Activated CD4-positive, alpha-beta T cell treated with anti-CD3 and anti-CD28 coated beads, Interleukin-2, amount 10 ng/mL, durations not matched to agents 24 days and 14 days (primary cell): ENCODE measurements at places on chromosomes 12 and 14. TPM values are rescaled to one million over a fixed set of nuclear protein-coding genes. Genes with fewer than 3 reads are reported as not detected.
A peak's percentile ranks its signal among the peaks of the same experiment; 100 is the strongest.

DNA sequence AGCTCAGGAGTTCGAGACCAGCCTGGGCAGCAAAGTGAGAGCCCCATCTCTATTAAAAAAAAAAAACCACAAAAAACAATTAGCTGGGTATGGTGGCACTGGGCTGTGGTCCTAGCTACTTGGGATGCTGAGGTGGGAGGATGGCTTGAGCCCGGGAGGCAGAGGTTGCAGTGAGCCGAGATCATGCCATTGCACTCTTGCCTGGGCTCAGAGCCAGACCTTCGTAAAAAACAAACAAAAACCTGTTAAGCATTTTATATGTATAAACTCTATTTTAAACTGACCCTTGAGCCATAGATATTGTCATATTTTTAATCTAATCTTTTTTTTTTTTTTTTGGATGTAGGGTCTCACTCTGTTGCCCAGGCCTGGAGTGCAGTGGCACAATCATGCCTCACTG lies 35.7 kb downstream of the DNM1L start:
- H3K4me1 ChIP-seq, result no peaks in the 10 kb centered on the region
- no peak overlapping the region for H3K27ac ChIP-seq
- DNase-seq, result no peak
- H3K27me3 ChIP-seq, result no peaks in the 10 kb centered on the region
- no peak overlapping the region for H3K4me3 ChIP-seq

DNA sequence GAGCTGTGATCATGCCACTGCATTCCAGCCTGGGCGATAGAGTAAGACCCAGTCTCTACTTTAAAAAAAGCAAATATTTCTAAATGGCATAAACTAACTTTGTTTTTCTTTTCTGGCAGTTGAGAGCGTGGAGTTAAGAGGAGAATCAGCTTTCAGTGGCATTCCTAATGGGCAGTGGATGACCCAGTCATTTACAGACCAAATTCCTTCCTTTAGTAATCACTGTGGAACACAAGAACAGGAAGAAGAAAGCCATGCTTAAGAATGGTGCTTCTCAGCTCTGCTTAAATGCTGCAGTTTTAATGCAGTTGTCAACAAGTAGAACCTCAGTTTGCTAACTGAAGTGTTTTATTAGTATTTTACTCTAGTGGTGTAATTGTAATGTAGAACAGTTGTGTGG lies 21.2 kb downstream of the TDG start:
- H3K4me1 ChIP-seq, result no peaks in the 10 kb centered on the region
- no peak for DNase-seq
- no peaks in the 10 kb centered on the region for H3K27me3 ChIP-seq
- no peak overlapping the region for H3K27ac ChIP-seq

The RNASE4 gene
- 0.24 and 0.26 TPM in 2 replicates for total RNA-seq

DNA sequence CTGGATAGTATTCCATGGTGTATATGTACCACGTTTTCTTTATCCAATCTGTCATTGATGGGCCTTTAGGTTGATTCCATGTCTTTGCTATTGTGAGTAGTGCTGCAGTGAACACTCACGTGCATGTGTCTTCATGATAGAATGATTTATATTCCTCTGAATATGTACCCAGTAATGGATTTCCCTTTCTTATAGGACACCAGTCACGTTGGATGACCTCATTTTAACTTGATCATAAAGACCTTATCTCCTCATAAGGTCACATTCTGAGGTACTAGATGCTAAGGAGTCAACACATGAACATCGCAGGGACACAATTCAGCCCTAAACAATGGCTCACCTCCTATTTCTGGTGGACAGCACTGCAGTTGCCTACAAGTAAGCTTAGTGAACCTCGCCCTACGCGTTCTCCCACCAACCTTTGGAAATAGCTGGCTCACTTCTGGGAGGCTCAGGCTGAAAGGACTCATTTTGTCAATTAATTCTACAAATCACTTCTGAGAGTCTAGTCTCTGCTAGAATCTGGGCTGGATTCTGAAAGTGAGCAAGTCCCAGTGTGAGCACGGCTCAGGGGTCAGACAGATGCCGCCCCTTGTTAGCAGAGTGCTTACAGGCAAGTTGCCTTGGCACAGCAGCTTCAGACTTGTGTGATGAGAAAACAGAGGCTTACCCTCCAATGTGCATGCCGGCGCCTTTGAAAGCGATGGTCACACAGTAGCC lies 183.8 kb upstream of the GSC start:
- H3K36me3 ChIP-seq, result no peaks in the 10 kb centered on the region
- no peak overlapping the region for H3K27ac ChIP-seq
- H3K4me3 ChIP-seq, result no peak overlapping the region
- no peak for DNase-seq

The RND1 gene
- 4.4 and 5.7 TPM in 2 replicates for total RNA-seq

DNA sequence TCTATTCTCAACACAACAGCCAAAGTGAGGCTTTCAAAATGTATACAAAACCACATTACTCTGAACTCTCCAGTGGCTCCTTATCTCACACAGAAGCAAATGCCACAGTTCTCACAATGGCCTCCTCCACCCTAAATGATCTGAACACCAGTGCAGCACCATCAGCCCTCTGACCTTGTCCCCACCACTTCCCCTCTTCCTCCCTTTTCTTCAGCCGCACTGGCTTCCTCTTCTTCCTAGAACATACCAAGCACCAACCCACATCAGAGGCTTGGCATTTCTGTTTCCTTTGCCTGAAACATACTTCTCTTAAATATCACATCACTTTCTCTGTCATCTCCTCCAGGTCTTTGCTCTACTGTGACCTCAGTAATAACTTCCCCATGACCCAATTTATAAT lies 66.3 kb downstream of the GPR135 start:
- H3K27ac ChIP-seq, result peak overlapping the region; percentile 26
- H3K36me3 ChIP-seq, result no peaks in the 10 kb centered on the region
- peak; percentile 74 for DNase-seq
- peaks cover 10% of the 10 kb centered on the region for H3K4me1 ChIP-seq

DNA sequence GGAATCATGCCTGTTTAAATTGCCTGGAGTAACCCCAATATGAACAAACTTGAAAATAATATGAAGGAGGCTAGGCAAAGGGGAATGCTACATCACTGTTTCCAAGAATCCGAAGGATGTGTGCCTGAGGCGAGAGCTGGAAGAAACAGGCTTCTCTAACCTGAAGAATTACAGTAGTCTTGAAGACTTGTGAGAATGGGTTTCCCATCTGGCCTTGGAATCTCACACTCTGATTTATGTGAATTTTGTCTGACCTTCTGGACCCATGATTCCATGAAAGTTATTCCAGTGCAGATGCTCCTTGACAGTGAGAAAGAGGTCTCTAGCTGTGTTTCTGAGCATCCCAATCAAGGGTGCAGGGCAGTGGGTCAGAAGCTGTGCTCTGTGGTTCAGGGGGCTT lies 122.1 kb upstream of the PARP11 start:
- H3K4me3 ChIP-seq, result no peak overlapping the region
- H3K27me3 ChIP-seq, result peaks cover 19% of the 10 kb centered on the region
- peaks cover 3% of the 10 kb centered on the region for H3K4me1 ChIP-seq

The MMP17 gene
- 0.52 and 0.89 TPM in 2 replicates for total RNA-seq

GRCh38 chr12:10607885-10608458 lies 5.4 kb downstream of the MAGOHB start:
- H3K4me3 ChIP-seq, result no peak overlapping the region
- no peaks in the 10 kb centered on the region for H3K27me3 ChIP-seq
- H3K4me1 ChIP-seq, result peaks cover 22% of the 10 kb centered on the region
- no peak overlapping the region for H3K27ac ChIP-seq
- peaks cover 51% of the 10 kb centered on the region for H3K36me3 ChIP-seq

- DNase-seq, result no peak
- no peaks in the 10 kb centered on the region for H3K36me3 ChIP-seq
- H3K27me3 ChIP-seq, result peaks cover 29% of the 10 kb centered on the region
- H3K27ac ChIP-seq, result no peak overlapping the region
These were observed 38.4 kb downstream of the GALNT16 start for GRCh38 chr14:69298131-69299071.

The EGLN3 gene
- total RNA-seq, result 17.4 and 17.6 TPM in 2 replicates

The TPI1 gene
- 1,614 and 1,630 TPM in 2 replicates for total RNA-seq

GRCh38 chr14:104424406-104425072 lies 155.0 kb upstream of the C14orf180 start:
- H3K4me3 ChIP-seq, result no peak overlapping the region
- no peaks in the 10 kb centered on the region for H3K4me1 ChIP-seq
- H3K36me3 ChIP-seq, result no peaks in the 10 kb centered on the region
- H3K27ac ChIP-seq, result no peak overlapping the region
- H3K27me3 ChIP-seq, result no peaks in the 10 kb centered on the region

The ULK1 gene
- total RNA-seq, result 25.3 and 25.7 TPM in 2 replicates

DNA sequence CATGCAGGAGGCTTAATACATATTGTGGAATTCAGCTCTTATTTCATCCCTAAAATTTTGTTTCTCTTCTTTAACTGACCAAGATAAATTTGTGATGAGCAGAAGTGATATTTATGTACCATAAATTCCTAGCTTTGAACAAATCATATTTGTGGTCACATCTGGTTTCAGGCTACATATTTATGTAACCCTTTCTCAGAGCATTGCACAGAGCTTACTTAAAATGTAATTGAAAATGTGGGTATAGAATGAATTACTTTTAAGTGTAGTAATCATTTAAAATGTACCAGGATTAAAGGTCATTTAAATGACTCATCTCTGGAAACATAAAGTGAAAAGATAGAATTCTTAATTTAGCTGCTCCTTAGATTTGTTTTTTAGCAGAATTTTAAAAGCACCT lies 129.9 kb upstream of the FRMD6 start:
- peaks cover 7% of the 10 kb centered on the region for H3K27me3 ChIP-seq
- no peaks in the 10 kb centered on the region for H3K36me3 ChIP-seq
- no peak overlapping the region for H3K27ac ChIP-seq
- no peak for DNase-seq

The MDP1 gene
- total RNA-seq, result 11.6 and 13.5 TPM in 2 replicates
